ENCODE measurements at places on chromosomes 5 and 9.

DNA sequence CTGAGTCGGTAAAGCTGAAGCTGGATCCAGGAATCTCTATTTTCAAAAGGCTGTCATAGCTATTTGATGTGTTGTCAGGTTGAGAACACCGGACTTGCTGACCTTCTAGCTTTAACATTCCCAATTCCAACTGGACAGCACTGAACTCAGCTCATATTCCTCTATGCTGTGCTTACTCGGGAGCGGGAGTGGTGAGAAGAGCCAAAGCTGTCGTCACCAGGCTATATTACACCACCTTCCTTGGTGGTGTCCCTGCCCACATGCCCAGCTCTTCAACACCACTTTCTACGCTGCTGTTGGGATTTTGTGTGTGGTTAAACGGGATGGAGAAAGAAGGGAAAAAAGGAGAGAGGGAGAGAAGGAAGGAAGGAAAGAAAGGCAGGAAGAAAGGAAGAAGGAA, 653.6 kb downstream of the RAB3C start:
- no peaks in the 10 kb centered on the region for H3K36me3 ChIP-seq
- DNase-seq = no peak
- H3K4me1 ChIP-seq = no peaks in the 10 kb centered on the region
- no peaks in the 10 kb centered on the region for H3K27me3 ChIP-seq
- no peak overlapping the region for H3K27ac ChIP-seq

DNA sequence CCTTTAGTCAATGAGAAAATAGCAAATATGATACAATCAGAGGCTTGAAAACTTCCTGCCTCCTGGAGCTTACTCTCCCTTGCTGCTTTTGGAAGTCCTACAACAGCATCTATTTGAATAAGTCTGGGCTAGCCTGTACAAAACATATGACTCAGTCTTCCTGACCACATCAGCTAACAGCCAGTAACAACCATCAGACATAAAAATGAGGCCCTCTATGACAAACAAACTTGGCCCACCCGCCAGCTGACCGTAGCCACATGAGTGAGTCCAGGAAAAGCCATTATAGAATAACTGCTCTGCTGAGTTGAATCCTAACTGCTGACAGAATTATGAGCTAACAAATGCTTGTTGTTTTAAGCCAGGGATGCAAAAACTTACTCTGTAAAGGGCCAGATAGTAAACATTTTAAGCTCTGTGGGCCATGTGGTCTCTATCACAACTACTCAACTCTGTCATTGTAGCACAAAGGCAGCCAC, 347.6 kb downstream of the PTPRD start:
- H3K4me3 ChIP-seq = no peak overlapping the region
- H3K27me3 ChIP-seq = no peaks in the 10 kb centered on the region
- DNase-seq = no peak
- no peaks in the 10 kb centered on the region for H3K36me3 ChIP-seq

DNA sequence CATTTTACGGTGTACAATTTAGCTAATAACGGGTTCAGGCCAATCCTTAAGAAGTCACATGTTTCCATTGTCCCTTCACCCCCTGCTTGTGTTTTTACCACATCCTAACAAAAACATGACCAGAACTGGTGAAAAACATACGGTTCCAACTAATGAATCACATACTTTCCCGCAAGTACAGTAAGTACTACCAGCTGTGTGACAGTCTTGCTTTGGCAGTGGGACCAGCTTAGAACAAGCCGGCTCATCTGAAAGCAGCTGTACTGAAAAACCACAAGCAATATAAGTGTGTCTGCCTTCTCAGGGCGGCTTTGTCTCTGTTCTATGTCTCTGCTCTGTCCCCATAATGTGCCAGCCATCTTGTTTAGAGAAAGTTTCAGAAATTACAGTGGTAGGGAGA, 242.5 kb downstream of the BNC2 start:
- peaks cover 22% of the 10 kb centered on the region for H3K4me1 ChIP-seq
- H3K27ac ChIP-seq = no peak overlapping the region
- no peaks in the 10 kb centered on the region for H3K36me3 ChIP-seq
- DNase-seq = no peak

GRCh38 chr5:56077796-56078233, 83.1 kb upstream of the IL6ST start:
- no peak overlapping the region for H3K4me3 ChIP-seq
- H3K27me3 ChIP-seq = no peaks in the 10 kb centered on the region
- no peaks in the 10 kb centered on the region for H3K4me1 ChIP-seq
- DNase-seq = no peak

GRCh38 chr5:105836268-105836667, 1834.5 kb downstream of the EFNA5 start:
- DNase-seq = no peak
- no peaks in the 10 kb centered on the region for H3K4me1 ChIP-seq
- no peak overlapping the region for H3K27ac ChIP-seq
- no peaks in the 10 kb centered on the region for H3K36me3 ChIP-seq
- H3K4me3 ChIP-seq = no peak overlapping the region

DNA sequence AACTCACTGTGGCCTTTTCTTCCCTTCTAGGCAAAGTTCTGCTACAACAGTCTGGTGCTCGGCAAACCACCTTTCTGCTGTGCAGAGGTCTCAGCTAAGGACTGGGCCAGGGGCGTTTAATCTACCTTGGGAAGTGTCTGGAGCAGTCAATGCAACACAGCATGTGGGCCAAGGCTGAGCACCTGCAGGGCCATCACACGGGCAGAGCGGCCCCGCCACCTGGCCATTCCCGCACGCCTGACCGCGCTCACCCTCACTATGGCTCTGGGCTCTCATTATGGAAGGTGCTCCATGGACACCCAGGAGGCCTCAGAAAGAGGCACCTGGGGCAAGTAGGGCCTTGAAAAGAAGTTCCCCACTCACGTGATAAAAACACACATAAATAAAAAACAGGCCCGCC, 65.7 kb upstream of the TBC1D9B start:
- no peak overlapping the region for H3K27ac ChIP-seq
- H3K36me3 ChIP-seq = peaks cover 91% of the 10 kb centered on the region
- no peaks in the 10 kb centered on the region for H3K27me3 ChIP-seq
- DNase-seq = no peak
- no peak overlapping the region for H3K4me3 ChIP-seq
- no peaks in the 10 kb centered on the region for H3K4me1 ChIP-seq

DNA sequence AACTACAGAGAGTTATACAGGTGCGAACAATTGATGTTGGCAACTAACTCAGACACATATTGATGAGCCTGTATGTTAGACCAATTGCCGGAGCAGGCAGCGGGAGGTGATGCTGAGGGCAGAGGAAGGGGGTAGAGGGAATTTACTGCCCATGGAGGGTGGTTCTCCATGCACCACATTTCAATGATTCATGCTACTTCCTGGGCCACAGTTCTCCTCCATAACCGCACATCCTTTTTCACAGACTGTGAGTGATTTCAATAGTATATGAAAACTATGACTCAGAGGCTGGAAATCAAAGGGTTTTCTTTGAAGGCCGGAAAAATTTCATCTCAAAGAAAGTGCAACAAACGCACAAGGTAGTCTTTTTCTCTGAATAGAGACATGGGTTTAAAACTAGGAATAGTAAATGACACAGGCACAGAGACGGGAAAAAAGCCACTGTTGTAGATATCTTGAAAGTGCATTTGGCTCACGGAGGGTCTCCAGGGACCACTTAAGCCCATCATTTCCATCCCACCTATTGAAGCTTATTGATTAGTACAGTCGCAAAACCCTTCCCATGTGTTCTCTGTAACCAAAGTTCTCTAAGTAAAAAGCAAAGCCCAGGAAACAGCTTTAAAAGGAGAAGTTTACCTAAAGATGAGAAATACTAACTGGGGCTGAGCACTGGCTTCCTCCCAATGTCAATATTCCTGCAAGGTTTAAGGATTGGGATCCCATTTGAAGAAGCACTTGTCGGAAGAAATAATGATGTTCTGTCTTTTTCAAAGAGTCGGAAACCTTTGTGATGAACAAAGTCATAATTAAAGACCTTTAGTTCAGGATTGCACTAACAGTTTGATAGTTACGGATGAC, 28.0 kb upstream of the ADAM19 start:
- no peak overlapping the region for H3K4me3 ChIP-seq
- no peak for DNase-seq
- no peaks in the 10 kb centered on the region for H3K36me3 ChIP-seq
- no peaks in the 10 kb centered on the region for H3K4me1 ChIP-seq

DNA sequence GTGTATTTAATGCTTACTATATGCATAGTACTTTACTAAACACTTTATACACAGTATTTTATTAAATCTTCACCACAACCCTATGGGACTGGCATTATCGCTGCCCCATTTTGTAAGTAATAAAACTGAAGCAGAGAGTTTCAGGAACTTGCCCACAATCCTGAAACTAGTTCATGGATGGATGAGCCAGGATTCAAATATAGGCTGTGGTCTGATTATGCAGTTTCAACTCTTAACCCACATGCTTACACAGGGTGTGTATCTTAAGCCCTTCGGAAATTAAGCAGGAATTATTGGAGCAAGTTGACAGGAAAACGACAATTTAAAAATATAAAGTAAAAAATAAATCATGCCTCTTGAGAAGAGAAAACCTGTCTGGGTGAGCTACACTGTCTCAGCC, 109.0 kb downstream of the ATP10B start:
- no peak overlapping the region for H3K27ac ChIP-seq
- no peaks in the 10 kb centered on the region for H3K36me3 ChIP-seq
- DNase-seq = no peak
- H3K27me3 ChIP-seq = no peaks in the 10 kb centered on the region
- H3K4me3 ChIP-seq = no peak overlapping the region
